Right hindlimb (tissue), 1 donor: ENCODE measurements at places on chromosomes 7 and 10.

DNA sequence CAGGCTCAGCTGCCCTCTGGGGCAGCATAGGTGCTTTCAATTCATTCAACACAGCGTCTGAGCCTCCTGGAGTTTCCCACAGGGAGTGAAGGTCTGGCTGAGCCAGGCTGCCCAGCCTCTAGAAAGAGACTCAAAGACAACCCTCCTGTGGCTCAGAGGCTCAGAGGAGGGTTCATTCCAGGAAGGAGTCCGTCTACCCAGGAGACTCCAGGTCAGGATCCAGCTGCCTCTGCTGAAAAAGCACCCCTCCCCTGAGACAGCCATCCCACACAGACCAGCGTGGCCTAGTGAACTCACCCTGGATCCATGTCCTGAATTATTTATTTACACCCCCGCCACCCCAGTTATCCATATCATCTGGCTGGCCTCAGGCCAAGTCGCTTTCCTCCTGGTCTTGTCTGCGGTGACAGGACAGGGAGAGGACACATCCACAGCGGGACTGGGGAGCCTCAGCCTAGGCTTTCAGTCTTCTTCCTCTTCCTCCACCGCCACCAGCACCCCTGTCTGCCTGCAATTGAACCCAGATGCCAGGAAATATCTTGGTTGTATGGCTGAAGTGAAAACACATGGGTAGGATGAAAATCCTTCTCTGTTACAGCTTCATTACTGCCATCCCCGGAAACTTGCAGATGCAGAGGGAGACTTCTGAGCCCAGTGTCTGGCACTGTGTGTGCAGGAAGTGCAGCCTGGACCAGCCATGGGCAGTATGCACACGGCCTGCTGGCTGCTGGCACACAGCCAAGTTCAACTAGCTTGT lies 44.0 kb upstream of the COL13A1 start:
- peak; percentile 67 for DNase-seq

GRCh38 chr10:125333769-125334168 lies 173.4 kb upstream of the CTBP2 start:
- DNase-seq, result no peak

DNA sequence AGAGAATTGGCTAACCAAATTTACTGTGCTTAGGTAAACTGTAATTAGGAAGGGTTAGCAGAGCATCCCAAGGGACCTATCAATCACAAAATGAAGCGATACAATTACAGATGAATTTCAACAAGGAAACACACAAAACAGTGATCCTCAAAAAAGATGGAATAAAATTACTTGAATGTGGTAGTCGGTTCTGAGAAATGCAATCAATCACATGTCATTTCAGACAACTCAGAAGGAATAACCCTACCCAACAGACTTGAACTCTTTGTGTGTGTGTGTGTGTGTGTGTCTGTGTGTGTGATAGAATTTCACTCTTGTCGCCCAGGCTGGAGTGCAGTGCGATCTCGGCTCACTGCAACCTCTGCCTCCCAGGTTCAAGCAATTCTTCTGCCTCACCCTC lies 43.5 kb downstream of the ST8SIA6 start:
- DNase-seq, result no peak

DNA sequence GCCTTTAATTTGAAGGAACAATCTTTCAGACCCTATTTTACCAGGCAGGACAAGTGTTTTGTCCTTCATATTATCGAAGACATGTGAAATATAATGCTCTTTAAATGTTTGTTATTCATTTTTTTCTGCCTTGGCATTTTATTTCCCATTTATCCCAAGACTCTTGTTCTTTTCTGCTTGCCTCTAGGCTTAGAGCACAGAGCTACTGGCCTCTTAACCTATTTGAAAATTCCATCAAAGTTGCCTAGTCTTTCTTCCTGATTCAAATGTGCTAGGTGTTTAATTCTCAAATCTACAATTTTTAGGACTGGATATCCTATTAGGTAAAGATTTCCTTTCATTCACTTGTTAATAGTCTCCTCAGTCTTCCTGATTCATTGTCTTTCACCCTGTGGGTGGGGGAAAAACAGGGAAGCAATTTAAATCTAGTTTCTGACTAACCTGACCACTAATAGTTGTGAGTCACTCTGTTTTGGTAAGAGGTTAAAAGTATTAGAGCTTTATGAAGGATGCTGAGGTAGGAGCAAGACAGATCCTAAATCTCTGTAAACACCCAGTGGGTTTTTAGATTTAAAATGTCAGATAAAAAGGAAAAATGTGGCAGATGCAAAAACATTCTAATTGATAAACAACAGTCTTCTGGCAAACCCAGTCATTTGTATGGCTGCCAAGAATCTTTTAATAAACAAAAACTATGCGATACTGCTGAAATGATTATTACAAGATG lies 1.5 kb downstream of the LIPK start:
- no peak for DNase-seq

DNA sequence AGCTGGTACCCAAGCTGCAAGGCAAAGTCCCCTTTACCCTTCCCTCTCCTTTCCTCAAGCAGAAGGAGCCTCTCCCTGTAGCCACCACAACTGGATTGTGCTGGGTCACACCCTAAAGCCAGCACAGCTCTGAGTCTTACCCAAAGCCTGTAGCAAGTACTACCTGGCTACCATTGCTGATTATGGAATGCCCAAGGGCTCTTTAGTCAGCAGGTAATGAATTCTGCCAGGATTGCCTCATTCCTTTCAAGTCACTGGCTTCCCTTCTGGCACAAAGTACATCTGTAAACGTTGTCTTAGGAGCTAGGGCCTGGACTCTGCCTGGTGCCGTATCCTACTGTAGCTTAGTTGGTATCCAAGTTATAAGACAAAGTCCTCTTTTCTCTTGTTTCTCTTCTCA lies 52.0 kb downstream of the FAS start:
- DNase-seq, result no peak

DNA sequence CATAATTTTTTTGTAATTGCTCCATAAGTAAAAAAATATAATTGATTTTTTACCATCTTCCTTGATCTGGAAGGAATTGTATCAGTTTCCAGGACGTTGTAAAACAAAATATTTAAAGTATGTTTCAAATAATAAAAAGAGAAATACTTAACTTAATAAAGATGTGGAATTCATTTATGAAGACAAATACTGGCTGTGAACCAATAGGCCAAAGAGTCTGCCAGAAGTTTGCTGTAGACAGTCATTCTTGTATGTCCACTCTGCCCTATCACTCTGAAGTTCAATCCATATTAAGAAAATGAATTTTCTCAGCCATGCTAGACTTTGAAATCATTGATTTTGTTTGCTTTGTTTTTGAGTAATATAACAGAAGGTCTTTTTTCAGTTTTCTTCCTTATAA lies 256.4 kb downstream of the TRIL start:
- DNase-seq, result no peak

DNA sequence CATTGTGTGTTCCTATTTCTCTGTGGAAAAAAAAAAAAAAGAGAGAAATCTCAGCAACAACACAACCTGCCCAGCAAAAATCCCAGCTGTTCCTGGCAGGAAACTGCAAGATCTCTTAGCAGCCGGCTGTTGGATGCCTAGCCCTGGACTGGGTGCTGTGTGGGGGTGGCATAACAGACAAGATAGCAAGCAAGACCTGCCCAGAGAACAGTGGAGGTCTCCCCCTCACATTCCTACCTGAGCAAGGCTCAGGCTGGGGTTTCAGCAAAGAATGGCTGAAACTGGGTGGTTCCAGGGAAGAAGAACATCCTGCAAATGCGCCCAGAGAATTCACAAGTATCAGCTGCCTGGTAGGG lies 248.8 kb upstream of the ZMIZ1 start:
- DNase-seq, result no peak

DNA sequence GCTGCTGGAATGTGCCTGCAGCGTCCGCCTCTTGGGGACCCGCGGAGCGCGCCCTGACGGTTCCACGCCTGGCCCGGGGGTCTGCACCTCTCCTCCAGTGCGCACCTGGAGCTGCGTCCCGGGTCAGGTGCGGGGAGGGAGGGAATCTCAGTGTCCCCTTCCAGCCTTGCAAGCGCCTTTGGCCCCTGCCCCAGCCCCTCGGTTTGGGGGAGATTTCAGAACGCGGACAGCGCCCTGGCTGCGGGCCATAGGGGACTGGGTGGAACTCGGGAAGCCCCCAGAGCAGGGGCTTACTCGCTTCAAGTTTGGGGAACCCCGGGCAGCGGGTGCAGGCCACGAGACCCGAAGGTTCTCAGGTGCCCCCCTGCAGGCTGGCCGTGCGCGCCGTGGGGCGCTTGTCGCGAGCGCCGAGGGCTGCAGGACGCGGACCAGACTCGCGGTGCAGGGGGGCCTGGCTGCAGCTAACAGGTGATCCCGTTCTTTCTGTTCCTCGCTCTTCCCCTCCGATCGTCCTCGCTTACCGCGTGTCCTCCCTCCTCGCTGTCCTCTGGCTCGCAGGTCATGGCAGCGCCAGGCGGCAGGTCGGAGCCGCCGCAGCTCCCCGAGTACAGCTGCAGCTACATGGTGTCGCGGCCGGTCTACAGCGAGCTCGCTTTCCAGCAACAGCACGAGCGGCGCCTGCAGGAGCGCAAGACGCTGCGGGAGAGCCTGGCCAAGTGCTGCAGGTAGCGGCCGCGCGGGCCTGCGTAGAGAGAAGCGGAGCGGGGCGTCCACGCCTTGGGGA lies 645 bp downstream of the SLC26A4 start:
- DNase-seq, result peak; percentile 54

- no peak for DNase-seq
Observed at GRCh38 chr7:47574482-47575329, 7.2 kb downstream of the TNS3 start.

DNA sequence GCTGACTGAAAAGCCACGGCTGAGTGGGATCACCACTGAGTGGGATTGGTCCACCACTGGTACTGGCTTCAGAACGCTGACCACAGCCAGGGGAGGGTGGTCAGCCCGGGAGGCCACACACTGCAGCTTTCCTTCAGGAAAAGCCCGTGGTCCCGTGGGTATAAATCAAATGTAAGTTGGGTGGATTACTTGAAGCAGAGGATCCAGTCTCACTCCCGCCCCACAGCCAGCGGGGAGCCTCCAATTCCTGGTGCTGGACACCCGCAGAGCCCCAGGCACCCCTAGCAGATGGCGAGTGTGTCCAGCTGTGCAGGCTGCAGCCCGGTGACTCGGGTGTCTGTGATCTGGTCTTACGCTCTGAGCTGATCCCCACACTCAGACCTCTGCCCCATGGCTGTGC lies 231.1 kb upstream of the ZNF32 start:
- DNase-seq, result no peak
